Small intestine (tissue), 16 donors: ENCODE measurements at places on chromosomes 6 and 20. TPM values are rescaled to one million over a fixed set of nuclear protein-coding genes. Genes with fewer than 3 reads are reported as not detected.

DNA sequence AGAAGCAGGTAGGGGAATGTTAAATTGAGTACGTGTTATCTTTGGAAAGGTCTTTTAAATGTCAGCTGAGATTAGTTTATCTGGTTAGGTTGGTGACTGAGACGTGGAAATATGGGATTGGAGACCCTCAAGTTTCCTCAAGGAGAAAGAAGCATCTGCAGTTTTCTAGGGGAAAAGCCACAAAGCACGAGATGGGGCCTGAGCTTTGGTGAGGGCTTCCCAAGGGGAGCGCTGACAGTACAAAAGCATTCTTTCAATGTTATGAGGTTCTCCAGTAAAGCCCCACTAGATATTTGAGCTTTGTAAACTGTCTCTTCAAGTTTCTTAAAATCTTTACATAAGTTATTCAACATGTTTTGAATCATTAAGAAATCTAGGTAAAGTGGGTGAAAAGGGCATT is 19.6 kb upstream of the HS3ST5 start:
- no peak for DNase-seq

- DNase-seq: no peak
Observed at GRCh38 chr20:14815340-14815739, 477.9 kb upstream of the FLRT3 start.

Gene JAG1
- polyA plus RNA-seq: 12.7 TPM

DNA sequence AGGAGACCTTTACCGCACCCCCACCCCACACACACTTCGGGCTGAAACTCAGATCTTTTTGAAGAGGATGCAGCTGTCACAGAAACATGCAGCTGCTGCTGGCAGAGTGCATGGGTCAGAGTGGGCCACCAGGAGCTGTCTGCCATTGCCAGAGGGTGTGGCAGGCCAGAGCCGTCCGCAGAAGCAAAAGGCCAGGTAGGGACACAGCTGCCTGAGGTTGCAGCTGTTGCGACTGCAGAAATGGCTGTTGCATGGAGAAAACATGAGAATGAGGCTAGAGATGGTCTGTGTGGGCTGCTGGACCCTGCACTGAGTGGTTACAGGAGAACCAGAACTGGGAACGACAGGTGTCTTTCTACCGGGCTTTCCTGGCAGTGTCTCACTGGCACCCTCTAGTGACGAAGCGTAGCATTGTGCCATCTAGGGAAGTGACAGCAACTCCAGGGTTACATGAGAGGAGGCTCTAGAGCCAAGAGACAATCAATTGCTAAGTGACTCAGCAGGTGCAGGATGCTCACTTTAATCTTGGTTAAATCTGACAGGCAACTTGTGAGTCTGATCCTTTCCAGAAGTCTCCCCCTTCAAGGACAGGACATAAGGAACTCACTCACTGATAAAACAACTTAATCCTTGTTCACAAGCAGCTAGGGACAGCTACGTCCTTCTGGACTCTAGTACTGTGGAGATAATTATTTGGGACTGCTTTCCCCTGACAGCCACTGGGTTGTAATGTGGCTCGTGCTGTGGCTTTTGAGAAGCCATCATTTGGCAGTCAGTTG is 29.1 kb upstream of the SERPINB9 start:
- peak; percentile 94 for DNase-seq

Gene SLC2A10
- 3.7 TPM for polyA plus RNA-seq

- DNase-seq: no peak
Observed at GRCh38 chr6:122052346-122052900, 347.0 kb upstream of the HSF2 start.

Gene FIG4
- 14.5 TPM for polyA plus RNA-seq

DNA sequence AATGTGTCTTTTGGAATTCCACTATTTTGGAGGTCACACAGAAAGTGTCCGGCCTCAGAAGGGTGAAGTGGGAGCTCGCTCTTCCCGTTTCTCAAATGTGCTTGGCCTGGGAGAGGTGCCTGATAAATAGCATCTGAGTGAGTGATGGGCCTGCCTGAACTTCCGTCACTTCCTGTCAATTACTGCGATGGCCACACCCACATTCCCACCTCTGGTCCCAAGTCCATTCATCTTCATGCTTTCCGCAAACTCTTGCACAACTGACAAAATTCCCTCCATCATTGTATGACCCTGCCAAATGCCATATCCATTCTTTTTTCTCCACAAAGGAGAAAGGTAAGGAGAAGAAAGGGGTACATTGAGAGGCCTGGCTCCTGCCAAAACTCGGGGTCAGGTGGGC is 169.0 kb downstream of the QKI start:
- DNase-seq: no peak

- DNase-seq: no peak
Observed at GRCh38 chr6:108847738-108848115, 495 bp upstream of the ARMC2 start.

Gene DEFB124
- polyA plus RNA-seq: not detected
